Mesenchymal stem cell (in vitro differentiated cells and primary cell): ENCODE measurements at places on chromosomes 2 and 18.

DNA sequence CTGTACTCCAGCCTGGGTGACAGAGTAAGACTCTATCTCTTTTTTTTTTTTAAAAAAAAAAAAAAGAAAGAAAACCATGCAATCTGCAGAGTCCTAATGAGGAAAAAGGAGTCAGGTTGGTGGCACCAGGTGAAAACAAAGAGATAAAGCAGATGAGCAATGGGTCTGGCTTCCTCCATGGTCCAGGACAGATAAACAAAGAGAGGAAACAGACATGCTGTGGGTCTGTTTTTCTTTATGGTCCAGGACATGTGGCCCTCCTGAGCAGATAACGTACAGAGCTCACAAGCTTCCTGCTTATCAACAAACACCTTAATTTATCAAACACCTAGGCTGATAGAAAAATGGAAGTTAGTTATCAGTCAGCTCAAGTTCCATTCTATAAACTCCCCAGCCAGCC is 24.4 kb upstream of the TUBB6 start:
- no peak for DNase-seq

- peak; percentile 52 for DNase-seq
Measured at GRCh38 chr2:148653437-148653836, 8.9 kb downstream of the EPC2 start.

GRCh38 chr2:51409920-51410319 is 378.0 kb upstream of the NRXN1 start:
- DNase-seq, result no peak

- no peak for DNase-seq
Measured at GRCh38 chr2:74091391-74091790, 56.3 kb downstream of the BOLA3 start.

GRCh38 chr2:45570671-45571334 is 40.3 kb downstream of the SRBD1 start:
- peak; percentile 56 for DNase-seq

GRCh38 chr2:218721934-218722333 is 11.3 kb downstream of the TTLL4 start:
- DNase-seq, result no peak

GRCh38 chr2:150767991-150768746 is 280.7 kb upstream of the RND3 start:
- peak; percentile 34 for DNase-seq

DNA sequence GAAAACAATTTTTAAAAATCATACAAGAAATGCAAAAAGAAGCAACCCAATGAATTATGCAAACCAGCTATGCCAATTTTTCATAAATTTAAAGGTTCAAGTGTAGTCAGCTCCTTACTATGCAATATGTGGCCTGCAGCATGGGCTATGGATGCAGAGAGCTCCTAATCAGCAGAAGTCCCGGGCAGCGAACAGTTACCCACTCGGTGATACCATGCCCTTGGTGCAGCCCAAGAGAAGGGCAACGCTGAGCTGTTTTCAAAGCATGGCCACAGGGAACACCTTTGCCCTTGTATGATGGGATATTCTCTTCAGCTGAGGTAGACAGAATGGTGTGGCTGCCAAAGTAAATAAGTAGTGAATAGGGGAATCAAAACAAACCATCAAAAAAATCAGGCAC is 17.3 kb upstream of the ARL5A start:
- DNase-seq, result no peak

GRCh38 chr2:217035967-217036366 is 176.1 kb upstream of the TNP1 start:
- no peak for DNase-seq

DNA sequence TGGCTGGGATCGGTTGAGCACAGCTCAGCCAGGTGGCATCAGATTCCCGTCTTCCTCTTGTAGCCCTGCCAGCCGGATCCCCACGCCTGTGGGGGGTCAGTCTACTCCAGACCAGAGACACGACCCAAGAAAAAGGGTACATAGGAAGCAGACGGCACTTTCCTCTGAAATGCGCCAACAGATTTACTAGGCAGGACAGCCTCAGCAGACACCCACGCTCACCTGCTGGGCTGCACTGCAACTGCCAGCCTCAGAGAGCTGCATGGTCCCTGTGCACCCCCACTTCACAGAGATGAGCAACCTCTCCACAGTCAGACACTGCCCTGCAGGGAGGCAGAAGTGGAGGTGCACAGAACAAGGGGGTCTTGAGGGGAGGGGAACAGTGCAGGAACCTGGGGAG is 75.7 kb upstream of the OTOS start:
- DNase-seq, result no peak

GRCh38 chr2:119746836-119747686 is 12.7 kb upstream of the PTPN4 start:
- no peak for DNase-seq

- peak; percentile 44 for DNase-seq
Measured at GRCh38 chr18:5237083-5237722, 40.1 kb upstream of the AKAIN1 start.

DNA sequence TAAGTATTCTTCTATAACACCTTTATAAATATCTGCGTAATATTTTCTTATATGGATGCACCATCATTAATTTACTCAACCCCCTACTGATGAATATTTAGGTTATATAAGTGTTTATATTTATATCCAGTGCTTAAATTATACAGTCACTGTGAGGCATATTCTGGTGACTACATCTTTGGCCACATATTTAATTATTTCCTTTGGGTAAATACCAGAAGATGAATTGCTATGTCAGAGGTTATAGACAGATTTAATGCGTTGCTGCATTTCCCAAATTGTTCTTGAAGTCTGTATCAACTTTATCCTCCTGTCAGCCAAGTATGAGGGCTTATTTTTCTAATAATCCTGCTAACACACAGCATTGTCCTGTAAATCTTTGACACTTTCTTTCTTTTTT is 18.7 kb downstream of the DYSF start:
- no peak for DNase-seq

DNA sequence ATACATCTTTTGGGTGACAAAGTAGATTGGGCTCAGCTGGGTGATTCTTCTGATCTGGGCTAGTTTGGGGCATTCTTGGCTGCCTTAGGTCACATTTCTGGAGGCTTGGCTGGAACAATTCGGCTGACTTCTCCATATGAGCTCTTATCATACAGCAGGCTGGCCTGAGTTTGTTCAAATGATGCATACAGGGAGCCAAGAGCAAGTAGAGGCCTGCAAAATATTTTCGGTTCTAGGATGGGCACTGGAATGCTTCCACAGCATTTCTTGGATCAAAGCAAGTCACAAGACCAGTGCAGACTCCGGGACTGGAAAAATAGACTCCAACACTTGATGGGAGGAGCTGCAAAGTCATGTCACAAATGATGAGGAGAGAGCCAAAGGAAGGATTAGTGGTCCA is 98.4 kb downstream of the SCG2 start:
- DNase-seq, result no peak

- no peak for DNase-seq
Measured at GRCh38 chr18:9140381-9140780, 3.8 kb downstream of the ANKRD12 start.

- peak; percentile 44 for DNase-seq
Measured at GRCh38 chr2:137924019-137924418, 40.3 kb upstream of the HNMT start.

- DNase-seq, result no peak
Measured at GRCh38 chr2:127754186-127754585, 52.9 kb downstream of the SFT2D3 start.

DNA sequence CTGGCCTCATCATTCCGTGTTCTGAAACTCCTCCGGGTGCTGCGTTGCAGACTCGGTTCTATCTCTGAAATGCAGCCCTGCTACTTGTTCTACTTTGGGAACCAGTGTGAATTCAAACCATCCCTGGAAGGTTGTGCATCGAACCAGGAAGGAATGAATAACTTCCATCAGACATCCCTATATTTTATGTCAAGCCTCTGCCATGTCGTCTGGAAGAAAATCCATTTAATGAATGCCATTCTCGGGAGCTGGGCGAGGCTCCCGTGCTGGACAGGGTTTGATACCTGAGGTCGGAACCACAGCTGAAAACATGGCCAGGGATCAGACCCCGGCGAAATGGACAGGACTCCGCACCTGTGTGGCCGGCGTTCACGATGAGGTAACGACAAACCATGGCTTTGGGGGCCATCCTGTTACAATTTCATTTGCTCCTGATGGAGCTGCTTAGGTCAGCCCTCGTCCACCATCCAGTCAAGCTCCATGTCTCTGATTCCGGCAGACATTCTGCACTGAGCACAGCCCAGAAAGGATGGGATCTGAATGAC is 821.6 kb downstream of the GALR1 start:
- no peak for DNase-seq

- DNase-seq, result peak; percentile 80
Measured at GRCh38 chr18:10094154-10094553, 180.3 kb downstream of the VAPA start.

DNA sequence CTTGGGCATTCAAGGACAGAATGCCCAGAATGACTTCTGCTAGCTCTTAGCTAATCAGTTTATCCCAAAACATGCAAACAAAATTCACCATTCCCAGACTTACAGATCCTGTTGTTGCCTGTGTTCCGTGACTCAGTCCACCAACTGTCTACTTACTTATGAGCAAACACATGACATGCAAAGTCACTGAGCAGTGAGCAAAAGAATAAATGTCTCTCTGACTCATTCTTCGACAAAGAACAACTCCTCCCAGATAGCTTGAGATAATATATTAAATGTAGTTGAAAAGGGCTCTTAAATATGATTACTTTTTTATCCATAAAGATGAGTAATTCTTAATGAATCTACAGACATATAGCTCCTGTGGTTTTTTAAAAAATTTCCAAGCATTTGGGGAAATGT is 9.0 kb upstream of the CREG2 start:
- DNase-seq, result peak; percentile 96

DNA sequence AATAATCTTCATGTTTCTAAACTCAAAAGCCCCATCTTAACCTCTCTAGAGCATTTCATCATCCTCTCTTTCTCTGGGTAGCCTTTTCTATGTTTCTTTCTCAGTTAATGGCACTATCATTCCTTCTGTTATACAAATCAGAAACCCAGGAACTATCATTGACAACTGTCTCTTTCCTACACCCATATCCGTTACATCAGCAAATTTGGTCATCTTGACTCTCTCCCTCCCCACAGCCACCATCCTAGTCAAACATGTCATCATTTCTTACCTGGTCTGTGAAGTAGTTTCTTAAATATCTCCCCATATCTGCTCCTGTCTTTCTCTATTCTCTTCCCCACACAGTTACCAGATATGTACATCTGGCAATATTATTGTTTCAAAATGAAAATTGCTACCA is 62.8 kb downstream of the THSD7B start:
- DNase-seq, result no peak

DNA sequence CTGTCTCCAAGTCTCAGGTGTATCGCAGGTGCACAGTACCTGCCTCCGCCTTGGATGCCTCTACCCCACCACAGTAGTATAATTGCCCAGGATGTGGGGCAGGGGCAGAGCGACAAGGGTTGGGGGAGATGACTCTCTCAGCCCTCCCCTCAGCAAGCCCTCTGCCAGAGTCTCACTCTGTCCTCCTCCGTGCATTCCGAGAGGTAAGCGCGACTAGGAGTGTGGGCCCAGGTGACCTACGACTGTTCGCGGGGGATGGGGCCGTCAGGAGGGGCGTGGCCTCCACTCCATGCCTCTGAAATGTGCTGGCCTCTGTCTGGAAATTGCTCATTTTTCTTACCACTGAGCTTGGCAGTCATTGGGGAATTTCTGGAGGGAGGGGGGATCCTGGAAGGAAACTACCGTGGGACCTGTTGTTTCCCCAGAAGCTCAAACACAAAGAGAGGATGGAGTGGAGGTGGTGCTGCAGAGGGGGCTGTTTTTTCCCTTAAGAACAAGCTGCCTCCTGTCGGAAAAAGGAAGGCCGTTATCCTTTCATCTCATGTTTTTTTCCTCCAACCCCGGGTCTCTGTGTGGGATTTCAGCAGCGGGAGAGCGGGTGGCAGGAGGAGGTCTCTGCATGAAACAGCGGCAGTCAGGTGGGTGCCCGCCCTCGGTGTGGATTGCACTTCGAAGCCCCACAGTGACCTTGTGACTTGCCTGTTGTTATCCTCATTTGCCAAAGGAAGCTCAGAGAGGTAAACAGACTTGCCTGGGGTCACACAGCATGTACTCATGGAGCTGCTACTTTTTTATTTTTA is 13.0 kb upstream of the RALB start:
- peak; percentile 57 for DNase-seq

DNA sequence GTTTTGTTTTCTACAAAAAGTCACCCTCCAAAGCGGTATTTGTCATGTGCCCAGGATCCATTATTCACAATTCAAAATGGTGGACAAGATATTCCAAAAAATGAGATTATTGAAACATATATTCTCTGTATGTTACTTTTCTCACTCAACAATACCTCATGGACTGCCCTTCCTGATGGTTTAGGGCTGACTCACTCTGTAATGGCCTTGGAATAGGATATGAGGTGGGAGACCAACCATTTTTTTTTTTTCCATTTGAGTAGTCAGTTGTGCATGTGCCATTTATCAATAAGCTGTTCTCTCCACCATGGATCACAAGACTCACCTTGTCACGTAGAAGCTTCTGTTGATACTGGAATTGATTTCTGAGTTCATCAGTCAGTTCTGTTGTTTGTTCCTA is 64.5 kb downstream of the LYPD6 start:
- peak; percentile 30 for DNase-seq

GRCh38 chr2:239765076-239765845 is 259.9 kb downstream of the NDUFA10 start:
- no peak for DNase-seq

DNA sequence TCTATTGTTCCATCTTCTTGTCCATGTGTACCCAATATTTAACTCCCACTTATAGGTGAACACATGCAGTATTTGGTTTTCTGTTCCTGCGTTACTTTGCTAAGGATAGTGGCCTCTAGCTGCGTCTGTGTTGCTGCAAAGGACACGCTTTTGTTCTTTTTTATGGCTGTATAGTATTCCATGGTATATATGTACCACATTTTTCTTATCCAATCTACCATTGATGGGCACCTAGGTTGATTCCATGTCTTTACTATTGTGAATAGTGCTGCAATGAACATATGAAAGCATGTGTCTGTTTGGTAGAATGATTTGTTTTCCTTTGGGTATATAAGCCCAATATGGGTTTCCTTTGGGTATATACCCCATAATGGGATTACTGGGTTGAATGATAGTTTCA is 77.3 kb upstream of the MMADHC start:
- DNase-seq, result no peak

DNA sequence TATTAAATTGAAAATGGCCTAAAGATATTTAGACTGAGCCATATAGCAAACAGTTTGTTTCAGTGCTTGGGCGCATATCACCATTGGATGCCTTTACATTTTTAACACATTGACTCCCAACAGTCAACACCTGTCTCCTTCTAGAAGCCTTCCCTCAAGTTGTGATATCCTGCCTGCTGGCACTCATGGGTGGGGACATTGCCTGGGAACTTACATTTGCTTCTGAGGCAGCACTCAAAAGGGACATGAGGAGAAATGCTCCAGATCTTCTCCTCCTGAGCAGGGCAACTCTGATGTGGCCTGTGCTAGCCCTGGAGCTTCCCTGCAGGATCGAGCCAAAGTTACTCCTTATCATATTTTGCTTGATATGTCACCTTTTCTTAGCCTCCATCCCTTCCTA is 392.2 kb downstream of the CDH7 start:
- no peak for DNase-seq

DNA sequence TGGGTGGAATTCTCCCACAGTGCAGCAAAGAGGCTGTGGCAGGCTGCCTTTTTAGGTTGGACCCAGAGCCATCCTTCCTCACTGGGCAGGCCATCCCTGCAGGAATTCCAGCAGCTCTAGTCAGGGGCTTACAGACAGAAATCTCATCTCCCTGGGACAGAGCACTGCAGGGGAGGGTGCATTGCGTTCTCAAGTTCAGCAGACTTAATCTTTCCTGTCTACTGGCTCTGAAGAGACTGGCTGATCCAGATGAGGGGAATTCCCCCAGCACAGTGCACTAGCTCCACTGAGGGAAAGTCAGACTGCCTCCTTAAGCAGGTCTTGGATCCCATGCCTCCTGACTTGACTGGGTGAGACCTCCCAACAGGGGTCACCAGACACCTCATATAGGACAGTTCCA is 899.7 kb upstream of the VRK2 start:
- DNase-seq, result peak; percentile 9
